ENCODE measurements at places on chromosomes 11 and 22. TPM values are rescaled to one million over a fixed set of nuclear protein-coding genes. Genes with fewer than 3 reads are reported as not detected.

- no peak for DNase-seq
Observed at GRCh38 chr11:120520091-120520822, 8.7 kb downstream of the GRIK4 start.

DNA sequence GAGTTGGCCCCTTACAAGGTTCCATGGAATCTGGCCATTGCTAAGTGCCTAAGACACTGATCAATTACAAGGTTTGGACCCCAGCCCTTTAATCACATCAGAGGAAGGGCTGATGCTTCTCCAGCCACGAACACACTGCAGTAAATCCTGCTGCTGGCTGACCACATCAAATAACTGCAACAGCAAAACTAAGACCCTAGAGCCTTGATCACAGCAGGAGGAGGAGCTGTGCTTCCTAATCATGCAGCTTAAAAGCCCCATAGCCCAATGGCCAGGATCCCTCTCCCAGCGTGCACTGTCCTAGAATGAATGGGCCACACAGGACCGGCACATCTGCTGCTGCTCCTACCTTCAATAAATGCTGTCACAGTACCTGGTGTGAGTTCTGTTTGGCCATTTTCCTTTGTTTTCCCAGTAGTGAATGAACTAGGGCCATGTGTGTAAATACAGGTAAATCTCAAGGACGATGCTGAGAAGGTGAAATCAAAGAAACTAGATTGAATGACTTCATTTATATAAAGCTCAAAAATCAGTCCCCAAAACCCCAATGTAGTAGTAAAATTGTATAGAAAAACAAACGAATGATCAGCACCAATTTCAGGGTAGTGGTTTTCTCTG is 12.7 kb downstream of the ZP1 start:
- DNase-seq, result no peak

- peak; percentile 83 for DNase-seq
Observed at GRCh38 chr11:65891219-65892136, 1.0 kb downstream of the CCDC85B start.

DNA sequence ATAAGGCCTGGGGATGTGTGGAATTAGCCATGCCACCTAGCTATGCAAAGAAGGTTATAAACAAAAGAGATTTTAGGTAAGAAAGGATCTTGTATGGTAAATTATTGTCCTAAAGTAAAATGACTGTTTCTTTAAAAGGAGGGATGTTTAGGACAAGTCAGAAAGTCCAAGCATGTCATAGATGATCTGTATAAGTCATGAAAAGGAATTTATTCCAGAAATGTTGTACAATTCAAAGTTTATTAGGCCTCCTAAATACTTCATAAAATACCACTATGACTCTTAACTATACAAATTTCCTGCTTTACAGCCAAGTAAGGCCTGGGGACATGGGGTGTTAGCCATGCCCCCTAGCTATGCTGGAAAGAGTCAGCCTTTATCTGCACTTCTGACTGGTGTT is 22.7 kb downstream of the OR5A2 start:
- peak; percentile 28 for DNase-seq

- DNase-seq, result no peak
Observed at GRCh38 chr11:129451524-129451923, 75.9 kb downstream of the BARX2 start.

DNA sequence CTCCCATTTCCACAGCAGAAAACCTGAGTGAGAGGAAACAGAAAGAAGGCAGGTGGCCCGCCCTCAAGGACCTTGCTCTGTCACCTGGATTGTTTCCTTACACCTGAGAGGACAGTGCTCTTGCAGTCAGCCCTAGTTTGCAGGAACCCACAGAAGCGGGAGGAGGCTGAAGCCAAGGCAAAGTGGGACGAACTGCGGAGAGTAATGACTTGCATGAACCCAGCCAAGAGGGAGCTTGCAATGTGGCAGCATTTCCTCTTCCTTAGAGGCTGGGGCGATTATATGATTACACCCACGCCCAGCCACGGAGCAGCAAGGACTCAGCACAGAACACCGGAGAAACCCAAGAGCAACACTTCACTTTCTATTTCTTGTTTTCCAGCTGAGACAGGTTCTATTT is 102.6 kb downstream of the SPON1 start:
- DNase-seq, result no peak

The SLC29A2 gene
- total RNA-seq, result 56.4 TPM
